ENCODE measurements at places on chromosomes 13 and 19.

- no peak for DNase-seq
Observed at GRCh38 chr19:39843919-39844793, 2.0 kb downstream of the FBL start.

DNA sequence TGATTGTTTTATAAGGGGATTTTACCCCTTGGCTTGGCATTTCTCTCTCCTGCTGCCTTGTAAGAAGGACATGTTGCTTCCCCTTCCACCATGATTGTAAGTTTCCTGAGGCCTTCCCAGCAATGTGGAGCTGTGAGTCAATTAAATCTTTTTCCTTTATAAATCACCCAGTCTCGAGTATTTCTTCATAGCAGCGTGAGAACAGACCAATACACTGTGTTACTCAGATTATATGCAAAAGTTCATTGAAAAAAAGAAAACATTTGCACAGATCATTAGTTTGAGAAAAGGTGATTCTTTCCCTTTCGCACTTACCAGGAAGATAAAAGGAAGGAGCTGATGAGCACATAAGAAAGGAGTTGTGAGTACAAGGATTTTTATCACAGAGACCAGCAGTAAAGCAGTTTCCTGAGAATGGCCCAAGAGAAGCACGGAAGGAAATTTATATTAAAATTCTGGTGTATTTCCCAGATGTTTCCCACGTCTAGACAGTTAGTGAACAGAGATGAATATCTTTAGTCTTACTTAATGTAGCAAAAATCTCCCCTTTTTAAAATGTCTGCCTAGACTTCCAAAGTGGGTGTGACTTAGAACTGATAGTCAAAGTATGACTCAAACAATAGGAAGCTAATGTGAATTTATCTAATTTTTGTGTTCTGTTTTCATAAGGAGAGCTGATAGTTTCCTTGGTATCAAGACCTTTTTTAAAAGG is 431.8 kb upstream of the SGCG start:
- no peak for DNase-seq

- DNase-seq = no peak
Observed at GRCh38 chr13:36710396-36710795, 36.6 kb downstream of the SERTM1 start.

- DNase-seq = no peak
Observed at GRCh38 chr19:45450012-45450333, 17.8 kb upstream of the FOSB start.

DNA sequence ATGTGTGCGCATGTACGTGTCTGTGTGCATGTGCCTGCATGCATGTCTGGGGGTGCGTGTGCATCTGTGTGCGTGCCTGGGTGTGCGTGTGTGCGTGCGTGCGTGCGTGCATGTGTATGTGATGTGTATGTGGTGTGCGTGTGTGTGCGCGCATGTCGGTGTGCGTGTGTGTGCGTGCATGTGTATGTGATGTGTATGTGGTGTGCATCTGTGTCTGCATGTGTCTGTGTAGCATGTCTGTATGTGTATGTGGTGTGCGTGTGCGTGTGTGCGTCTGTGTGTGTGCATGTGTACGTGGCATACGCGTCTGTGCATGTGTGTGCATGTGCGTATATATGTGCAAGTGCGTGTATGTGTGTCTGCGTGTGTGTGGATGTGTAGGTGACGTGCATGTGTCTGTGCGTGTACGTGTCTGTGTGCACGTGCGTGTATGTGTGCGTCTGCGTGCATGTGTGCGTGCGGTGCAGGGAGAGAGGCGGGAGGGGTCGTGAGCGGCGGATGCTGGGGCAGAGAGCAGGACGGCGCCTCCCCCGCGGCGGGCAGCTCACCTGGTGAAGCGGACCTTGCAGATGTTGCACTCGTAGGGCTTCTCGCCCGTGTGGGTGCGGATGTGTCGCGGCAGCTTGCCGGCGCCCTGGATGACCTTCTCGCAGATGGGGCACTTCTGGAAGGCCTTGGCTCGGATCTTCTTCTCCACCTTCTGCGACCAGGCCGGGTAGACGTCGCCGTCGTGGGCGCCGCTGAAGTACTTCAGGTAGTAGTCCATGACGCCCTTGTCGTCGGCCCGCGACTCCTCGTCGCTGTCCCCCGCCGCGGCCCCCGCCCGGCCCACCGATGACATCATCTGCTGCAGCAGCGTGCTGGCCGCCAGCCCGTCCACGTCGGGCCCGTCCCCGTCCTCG is 13.0 kb downstream of the ZBTB7A start:
- no peak for DNase-seq

DNA sequence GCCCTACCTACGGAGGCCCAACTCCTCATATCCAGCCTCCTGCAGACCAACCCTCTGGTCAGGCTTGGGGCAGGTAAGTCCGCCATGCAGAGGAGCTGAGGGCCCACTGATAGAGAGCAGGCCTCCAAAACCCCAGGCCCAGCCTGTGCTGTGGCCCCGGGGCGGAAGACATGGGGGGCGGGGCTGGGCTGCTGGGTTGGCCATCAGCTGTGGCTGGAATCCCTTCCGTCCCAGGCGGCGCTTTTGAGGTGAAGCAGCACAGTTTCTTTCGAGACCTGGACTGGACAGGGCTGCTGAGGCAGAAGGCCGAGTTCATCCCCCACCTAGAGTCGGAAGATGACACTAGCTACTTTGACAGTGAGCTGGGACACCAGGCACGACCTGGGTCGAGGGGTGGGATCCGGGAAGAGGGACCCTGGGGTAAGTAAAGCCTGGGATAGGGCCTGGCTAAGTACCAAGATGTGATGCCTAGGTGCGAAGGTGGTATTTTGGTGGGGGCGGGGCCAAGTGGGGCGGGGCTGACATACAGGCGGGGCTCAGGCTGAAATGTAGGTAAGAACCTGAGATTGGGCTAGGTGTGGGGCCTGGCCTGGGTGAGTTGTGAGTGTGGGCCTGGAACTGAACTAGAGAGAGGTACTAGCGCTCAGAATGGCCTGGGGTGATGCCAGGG is 15.4 kb downstream of the DNASE2 start:
- DNase-seq = no peak

- no peak for DNase-seq
Observed at GRCh38 chr19:29629836-29630534, 23.9 kb downstream of the POP4 start.

GRCh38 chr13:112859817-112860190 is 109.2 kb upstream of the MCF2L start:
- peak; percentile 22 for DNase-seq

DNA sequence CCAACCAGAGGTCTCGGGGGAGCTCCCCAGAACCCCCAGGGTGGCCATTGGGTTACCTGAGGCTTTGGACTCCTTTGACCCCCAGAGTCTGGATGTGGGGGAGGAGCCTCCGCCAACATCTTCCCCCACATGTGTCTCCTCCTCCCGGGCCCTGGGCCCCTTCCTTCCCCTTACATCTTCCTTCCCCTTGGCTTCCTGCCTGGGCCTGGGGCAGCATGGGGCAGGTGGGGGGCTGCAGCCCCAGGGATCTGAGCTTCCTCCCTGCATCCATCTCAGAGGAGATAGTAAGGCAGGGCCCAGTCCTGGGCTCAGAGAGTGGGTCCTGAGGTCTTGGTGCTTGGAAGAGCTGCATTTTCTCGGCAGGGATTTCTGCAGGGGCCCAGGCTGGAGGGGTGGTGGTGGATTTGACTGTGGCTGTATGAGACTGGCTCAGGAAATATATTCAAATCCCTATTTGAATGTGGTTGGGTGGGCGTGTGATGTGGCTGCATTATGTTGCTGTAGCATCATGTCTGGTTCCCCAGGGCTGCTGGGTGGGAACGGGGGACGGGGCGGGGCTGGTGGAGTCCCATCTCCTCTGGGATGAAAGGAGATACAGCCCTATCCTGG is 919 bp downstream of the VAV1 start:
- no peak for DNase-seq

GRCh38 chr19:48344892-48345291 is 18.8 kb downstream of the TMEM143 start:
- no peak for DNase-seq

- DNase-seq = no peak
Observed at GRCh38 chr13:44805585-44805984, 183.7 kb downstream of the NUFIP1 start.

DNA sequence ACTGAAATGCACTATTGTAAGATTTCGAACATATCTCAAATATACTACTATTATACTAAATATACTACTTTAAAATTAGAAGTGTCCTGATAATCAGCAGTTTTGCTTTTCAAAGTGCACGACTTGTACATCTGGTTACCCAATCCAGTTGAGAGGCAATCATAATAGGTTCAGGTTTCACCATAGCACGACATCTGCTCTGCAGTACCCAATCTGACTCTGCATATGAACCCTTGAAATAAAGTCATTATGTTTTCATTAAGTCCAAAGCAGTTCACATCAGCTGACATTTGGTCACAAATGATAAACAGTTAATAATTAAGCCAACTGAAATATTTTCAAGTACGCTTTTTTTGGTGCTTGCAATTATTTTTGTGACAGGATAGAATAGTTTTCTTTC is 90.6 kb downstream of the PCDH9 start:
- DNase-seq = no peak

DNA sequence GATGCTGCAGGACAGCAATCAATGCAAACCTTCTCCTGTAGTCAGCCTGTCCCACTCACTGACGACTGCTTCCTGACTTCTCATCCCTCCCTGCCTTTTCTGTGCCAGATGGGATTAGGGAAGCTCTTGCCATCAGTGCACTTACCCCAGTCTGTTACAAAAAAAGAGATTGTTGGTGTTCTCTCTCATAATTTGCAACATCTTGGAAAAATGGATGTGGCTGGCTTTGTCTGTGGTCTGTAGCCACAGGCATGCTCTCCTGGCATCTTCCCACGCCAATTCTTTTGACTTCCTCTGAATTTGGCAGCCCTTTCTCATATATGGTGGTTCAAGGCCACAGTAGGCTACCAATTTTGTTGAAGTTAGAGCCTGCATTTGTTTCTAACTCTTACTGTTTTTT is 11.6 kb upstream of the HTR2A start:
- DNase-seq = no peak

DNA sequence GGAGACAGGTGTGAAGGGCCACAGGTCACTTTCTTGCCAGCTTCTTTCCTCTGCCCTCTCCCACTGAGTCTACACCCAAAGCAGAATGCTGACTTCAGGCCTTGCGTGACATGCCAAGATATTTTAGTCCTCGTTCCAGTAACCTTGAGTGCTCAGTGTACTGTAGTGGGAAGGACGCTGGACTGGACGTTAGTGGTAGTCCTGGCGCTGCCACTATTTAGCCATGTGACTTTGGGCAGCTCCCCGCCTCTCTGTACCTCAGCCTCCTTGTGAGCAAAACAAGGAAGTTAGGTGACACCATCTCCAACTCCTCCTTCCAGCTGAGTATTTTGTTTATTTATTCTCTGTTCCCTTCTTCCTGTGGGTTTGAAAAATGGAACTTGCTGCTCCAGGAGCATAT is 86.1 kb downstream of the FRY start:
- no peak for DNase-seq

DNA sequence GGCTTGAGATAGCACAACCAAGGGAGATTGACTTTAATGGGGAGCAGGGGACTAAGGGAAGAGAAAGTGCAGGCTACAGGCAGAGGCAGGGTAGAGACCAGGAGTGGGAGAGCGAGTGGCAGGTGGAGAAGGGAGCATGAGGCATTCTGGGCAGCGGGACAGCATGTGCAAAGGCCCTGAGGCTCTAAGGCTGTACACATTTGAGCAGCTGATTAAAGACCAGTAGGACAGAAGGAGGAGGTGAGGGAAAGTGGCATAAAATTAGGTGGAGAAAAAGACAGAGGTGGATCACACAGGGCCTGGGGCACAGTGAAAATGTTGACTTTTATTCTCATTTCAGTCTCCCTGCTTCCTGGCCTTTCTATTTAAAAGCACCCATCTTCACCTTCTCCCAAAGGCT is 74.4 kb downstream of the ALOX5AP start:
- no peak for DNase-seq

GRCh38 chr13:40789275-40790153 is at the start of gene SLC25A15:
SLC25A15 (plus strand) TSS chr13:40789611; CDS start chr13:40793227, 3,616 bp downstream.
- DNase-seq = peak; percentile 35

DNA sequence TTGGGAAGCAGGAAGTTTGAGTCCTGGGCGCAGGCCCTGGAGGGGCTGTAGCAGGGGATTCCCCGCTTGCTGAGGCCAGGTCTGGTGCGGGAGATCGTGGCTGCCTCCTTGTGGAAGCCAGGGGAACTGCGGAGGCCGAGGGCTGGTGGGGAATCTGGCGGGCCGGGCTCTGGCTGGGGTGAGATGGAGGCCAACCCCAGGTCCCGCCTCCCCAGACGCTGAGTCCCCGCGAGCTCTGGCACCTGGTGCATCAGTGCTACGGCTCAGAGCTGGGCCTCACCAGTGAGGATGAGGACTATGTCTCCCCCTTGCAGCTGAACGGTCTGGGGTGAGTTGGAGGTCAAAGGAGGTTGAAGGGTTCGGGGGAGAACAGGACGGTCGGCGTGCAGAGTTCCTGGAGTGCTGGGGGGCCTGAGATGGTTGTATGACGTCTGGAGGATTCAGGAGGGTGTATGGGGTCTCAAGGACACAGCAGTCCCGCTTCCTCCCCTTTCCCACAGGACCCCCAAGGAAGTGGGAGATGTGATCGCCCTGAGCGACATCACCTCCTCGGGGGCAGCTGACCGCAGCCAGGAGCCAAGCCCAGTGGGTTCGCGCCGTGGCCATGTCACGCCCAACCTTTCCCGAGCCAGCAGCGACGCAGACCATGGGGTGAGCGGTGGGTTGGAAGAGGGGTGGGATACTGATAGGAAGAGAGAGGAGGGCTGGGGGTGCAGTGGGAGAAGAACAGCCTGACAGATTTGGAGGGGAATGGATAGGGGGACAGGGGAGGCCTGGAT is 13.1 kb downstream of the GRAMD1A start:
- no peak for DNase-seq

DNA sequence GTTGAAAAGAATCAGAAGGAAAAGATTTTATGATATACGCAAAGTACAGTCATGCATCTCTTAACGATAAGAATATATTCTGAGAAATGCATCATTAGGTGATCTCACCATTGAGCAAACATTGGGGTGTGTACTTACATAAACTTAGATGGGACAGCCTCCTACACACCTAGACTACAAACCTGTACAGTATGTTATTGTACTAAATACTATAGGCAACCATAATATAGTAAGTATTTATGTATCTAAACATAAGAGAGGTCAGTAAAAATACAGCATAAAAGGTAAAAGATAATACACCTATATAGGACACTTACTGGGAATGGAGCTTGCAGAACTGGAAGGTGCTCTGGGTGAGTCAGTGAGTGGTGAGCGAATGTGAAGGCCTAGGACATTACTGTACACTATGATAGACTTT is 254.6 kb downstream of the SPRY2 start:
- peak; percentile 85 for DNase-seq

All from foreskin keratinocyte (primary cell).